ENCODE measurements at places on chromosomes 6 and 20. TPM values are rescaled to one million over a fixed set of nuclear protein-coding genes. Genes with fewer than 3 reads are reported as not detected.

GRCh38 chr6:90863043-90863442 is 276.2 kb upstream of the MAP3K7 start:
- DNase-seq, result no peak
- H3K27me3 ChIP-seq, result no peaks in the 10 kb centered on the region
- H3K36me3 ChIP-seq, result no peaks in the 10 kb centered on the region
- no peak overlapping the region for H3K27ac ChIP-seq

DNA sequence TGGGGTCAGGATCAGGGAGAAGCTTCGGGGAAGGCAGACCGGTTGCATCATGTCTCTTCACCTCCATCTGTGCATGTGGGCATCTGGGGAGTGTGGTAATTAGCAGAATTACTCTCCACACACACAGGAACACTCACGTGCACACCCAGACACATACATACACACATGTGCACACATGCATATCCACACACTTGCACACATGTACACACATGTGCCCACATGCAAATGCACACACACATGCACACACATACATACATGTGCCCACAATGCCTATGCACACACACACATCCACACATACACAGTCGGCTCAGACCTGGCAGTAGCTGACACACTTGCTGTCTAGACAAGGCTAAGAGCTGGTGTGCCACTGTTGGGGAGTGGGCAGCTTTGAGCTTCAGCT is 212.3 kb upstream of the PMEPA1 start:
- H3K27me3 ChIP-seq, result peaks cover 2% of the 10 kb centered on the region
- DNase-seq, result no peak
- no peaks in the 10 kb centered on the region for H3K4me1 ChIP-seq
- H3K36me3 ChIP-seq, result no peaks in the 10 kb centered on the region
- no peak overlapping the region for H3K4me3 ChIP-seq
- H3K27ac ChIP-seq, result no peak overlapping the region

DNA sequence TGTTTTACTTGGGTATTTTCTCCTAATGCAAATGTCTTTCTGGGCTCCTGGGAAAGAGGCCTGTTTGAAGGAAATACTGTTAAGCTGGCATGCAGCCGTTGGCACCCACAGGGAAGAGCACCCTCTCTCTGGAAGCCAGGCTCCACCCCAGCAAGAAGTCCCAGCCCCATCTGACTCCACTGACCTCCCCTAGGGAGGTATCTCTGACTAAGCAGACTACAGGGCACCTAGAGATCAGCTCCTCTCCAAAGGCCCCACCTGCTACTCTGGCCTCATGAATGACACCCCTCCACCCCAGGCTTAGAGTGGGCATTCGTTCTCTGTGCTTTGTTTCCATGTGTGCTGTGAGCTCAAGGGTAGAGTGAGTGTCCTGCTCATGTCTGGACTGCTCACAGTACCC is 6.4 kb upstream of the MDGA1 start:
- H3K36me3 ChIP-seq, result no peaks in the 10 kb centered on the region
- DNase-seq, result no peak
- no peak overlapping the region for H3K27ac ChIP-seq
- peaks cover 13% of the 10 kb centered on the region for H3K4me1 ChIP-seq
- peaks cover 11% of the 10 kb centered on the region for H3K27me3 ChIP-seq
- H3K4me3 ChIP-seq, result no peak overlapping the region

PLCB4 gene
- not detected for total RNA-seq

- no peak overlapping the region for H3K27ac ChIP-seq
- no peaks in the 10 kb centered on the region for H3K27me3 ChIP-seq
- no peak overlapping the region for H3K4me3 ChIP-seq
- H3K36me3 ChIP-seq, result no peaks in the 10 kb centered on the region
- H3K4me1 ChIP-seq, result no peaks in the 10 kb centered on the region
Measured at GRCh38 chr6:81722506-81723223, 29.8 kb downstream of the TENT5A start.

SRMS gene
- not detected for total RNA-seq

GRCh38 chr6:13935190-13935880 is 10.6 kb downstream of the RNF182 start:
- H3K4me1 ChIP-seq, result peaks cover 4% of the 10 kb centered on the region
- no peak for DNase-seq
- peaks cover 15% of the 10 kb centered on the region for H3K27me3 ChIP-seq
- H3K36me3 ChIP-seq, result no peaks in the 10 kb centered on the region
- no peak overlapping the region for H3K4me3 ChIP-seq

SAPCD1 gene
- total RNA-seq, result 13.6 TPM

DNA sequence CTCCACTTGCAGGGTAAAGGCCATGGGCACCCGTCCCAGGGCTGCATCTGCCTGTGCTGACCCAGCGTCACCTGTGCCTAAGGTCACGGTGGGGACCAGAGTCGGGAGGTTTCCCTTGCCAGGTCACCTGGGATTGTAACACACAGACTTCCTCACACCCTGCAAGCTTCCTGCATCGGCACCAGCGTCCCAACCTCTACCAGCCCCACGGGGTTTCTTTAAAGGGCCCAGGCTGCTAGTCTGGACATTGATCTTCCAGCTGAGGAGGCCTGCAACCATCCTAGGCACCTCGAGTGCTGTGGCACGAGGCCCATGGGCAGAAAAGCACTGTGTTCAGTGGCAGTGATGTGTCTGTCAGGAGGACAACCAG is 12.6 kb downstream of the ACSS1 start:
- H3K4me3 ChIP-seq, result no peak overlapping the region
- H3K36me3 ChIP-seq, result no peaks in the 10 kb centered on the region
- H3K27me3 ChIP-seq, result no peaks in the 10 kb centered on the region
- peak overlapping the region; percentile 42 for H3K27ac ChIP-seq
- no peak for DNase-seq
- H3K4me1 ChIP-seq, result peaks cover 31% of the 10 kb centered on the region

- no peaks in the 10 kb centered on the region for H3K27me3 ChIP-seq
- H3K27ac ChIP-seq, result peak overlapping the region; percentile 71
- H3K4me1 ChIP-seq, result peaks cover 37% of the 10 kb centered on the region
- peak; percentile 21 for DNase-seq
- H3K36me3 ChIP-seq, result peaks cover 40% of the 10 kb centered on the region
Measured at GRCh38 chr20:47620808-47621805, 119.4 kb downstream of the NCOA3 start.

GRCh38 chr6:132405143-132405915 is 4.1 kb upstream of the MOXD1 start:
- no peak for DNase-seq
- no peaks in the 10 kb centered on the region for H3K36me3 ChIP-seq
- H3K4me1 ChIP-seq, result peaks cover 17% of the 10 kb centered on the region
- no peak overlapping the region for H3K27ac ChIP-seq

- H3K27ac ChIP-seq, result no peak overlapping the region
- no peaks in the 10 kb centered on the region for H3K36me3 ChIP-seq
- no peak overlapping the region for H3K4me3 ChIP-seq
- peaks cover 2% of the 10 kb centered on the region for H3K27me3 ChIP-seq
Measured at GRCh38 chr20:62339647-62340062, 27.5 kb downstream of the LAMA5 start.

GRCh38 chr6:56356426-56356825 is 109.0 kb upstream of the COL21A1 start:
- H3K4me3 ChIP-seq, result no peak overlapping the region
- no peak for DNase-seq
- no peak overlapping the region for H3K27ac ChIP-seq
- H3K4me1 ChIP-seq, result no peaks in the 10 kb centered on the region

OTOR gene
- total RNA-seq, result not detected

DNA sequence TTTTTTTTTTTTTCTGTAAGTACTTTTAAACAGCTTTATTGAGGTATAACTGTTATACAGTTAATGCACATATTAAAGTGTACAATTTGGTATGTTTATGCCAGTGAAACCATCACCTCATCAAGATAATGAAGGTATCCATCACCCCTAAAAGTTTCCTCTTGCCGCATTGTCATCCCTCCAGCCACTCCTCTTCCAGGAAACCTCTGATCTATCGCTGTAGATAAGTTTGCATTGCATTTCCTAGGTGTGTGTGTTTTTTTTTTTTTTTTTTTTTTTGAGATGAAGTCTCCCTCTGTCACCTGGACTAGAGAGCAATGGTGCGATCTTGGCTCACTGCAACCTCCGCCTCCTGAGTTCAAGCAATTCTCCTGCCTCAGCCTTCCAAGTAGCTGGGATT is 3.1 kb downstream of the SLX4IP start:
- peaks cover 22% of the 10 kb centered on the region for H3K4me1 ChIP-seq
- no peaks in the 10 kb centered on the region for H3K27me3 ChIP-seq
- no peak overlapping the region for H3K27ac ChIP-seq
- H3K36me3 ChIP-seq, result peaks cover 6% of the 10 kb centered on the region
- no peak overlapping the region for H3K4me3 ChIP-seq

DNA sequence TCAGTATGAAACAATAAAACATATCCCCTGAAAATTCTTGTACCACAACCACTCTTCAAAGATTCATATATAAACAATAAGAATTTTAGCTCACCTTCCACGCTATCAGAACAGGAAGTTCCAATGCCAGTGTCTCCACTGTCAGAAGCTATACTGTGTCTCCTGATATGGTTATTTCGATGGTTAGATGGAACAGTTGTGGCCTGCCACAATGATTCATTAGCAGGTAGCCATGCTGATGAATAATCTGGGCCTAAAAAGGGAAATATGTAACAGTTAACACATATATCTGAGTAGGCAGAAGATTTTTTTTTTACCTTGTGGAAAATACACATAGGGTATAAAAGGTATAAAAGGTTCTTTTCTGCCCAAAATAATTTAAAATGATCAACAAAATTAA is 19.0 kb downstream of the CEP85L start:
- no peaks in the 10 kb centered on the region for H3K27me3 ChIP-seq
- no peak overlapping the region for H3K27ac ChIP-seq
- H3K36me3 ChIP-seq, result peaks cover 65% of the 10 kb centered on the region
- DNase-seq, result peak; percentile 61

DNA sequence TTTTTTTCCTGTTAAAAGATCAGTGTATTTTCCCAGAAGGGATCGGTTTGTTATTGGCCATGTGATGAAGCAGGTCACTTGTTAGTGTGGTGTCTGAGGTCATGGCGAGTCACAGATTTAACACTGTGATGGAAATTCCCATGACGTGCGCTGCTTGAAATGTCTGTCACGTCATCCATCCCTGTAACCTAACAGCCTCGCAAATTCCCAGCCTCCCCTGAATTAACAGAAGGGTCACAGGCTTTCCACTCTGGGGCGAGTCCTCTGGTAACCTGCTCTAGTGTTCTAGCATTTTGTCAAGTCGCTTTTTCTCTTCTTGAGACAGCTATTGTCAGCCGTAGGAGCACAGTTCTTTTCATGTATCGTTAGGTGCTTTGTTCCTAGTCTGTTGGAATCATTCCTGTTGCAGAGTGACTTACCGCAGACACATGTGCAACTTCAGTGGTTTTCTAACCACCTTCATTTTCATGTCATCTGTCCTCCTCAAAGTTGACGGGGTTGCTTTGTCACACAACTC is 137.2 kb downstream of the MAP3K4 start:
- peaks cover 19% of the 10 kb centered on the region for H3K4me1 ChIP-seq
- peak overlapping the region; percentile 76 for H3K27ac ChIP-seq
- H3K36me3 ChIP-seq, result peaks cover 45% of the 10 kb centered on the region
- peak; percentile 58 for DNase-seq

BCAS1 gene
- total RNA-seq, result 0.09 TPM

DNA sequence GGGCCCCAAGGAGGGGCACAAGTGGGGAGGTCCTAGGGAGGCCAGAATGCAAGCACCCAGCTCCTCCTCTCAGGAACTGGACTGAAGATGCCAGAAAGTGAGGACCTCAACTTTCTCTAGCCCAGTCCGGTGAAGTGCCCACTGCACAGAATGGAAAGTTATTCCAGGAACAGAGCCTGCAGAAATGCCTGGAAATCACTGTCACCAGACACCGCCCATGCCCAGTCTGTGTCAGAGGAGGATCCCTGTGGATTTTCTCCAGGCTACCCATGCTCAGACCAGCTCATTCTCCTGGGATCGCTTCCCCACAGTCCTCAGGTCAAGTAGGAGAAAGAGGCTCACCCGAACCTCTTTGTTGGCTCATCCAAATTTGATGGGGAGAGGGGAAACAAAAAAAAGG is 6.5 kb downstream of the PRPH2 start:
- no peak overlapping the region for H3K27ac ChIP-seq
- peaks cover 3% of the 10 kb centered on the region for H3K4me1 ChIP-seq

DNA sequence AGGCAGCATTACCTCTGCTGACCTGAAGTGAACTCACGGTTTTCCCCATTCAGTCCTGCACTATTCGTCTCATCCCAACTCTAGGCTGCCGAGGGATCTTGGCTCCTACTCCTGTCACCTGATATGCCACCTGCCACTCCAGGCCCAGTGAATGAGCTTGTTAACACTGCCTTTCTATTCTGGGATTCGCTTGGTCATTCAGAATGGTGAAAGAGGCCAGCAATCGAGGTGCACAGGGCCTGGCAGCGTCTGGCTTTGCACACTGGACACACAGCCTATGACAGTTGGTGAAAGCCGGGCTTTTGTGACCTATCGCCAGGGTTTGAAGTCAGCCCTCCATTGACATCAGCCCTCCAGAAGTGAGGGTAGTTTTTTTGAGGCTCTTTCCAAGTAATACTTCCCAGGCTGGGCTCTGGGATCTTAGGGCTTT is 59.3 kb upstream of the MYL9 start:
- H3K27me3 ChIP-seq, result no peaks in the 10 kb centered on the region
- no peak for DNase-seq
- peaks cover 14% of the 10 kb centered on the region for H3K4me1 ChIP-seq

DNA sequence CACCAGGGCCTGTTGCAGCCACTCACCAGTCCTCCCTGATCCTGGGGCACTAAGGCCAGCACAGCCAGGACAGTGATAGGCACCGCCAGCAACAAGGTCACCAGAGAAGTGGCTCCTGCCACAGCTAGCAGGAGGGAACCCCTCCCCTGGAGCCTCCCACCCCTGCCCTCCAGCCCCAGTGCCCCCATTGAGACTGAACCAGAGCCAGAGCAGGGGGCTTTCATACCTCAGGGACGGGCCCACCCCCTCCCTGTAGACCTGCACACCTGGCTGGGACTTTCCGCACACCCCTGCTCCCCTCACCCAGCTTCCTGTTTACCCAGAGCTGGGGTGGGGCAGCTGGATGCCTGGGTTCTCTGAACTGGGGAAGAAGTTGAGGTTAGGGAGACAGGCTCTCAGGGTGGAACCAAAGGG is at the start of gene LTB:
LTB (minus strand) TSS at position 195 of the 414 bp plus-strand sequence; CDS start at position 188, 7 bp downstream.
- H3K4me3 ChIP-seq, result peak within 1 kb of the TSS; percentile 96
- H3K27me3 ChIP-seq, result no peaks in the 10 kb centered on the region
- DNase-seq, result peak; percentile 67
- H3K27ac ChIP-seq, result peak within 1 kb of the TSS; percentile 98

GRCh38 chr6:99871641-99872040 is 122.4 kb downstream of the MCHR2 start:
- no peaks in the 10 kb centered on the region for H3K36me3 ChIP-seq
- peaks cover 4% of the 10 kb centered on the region for H3K4me1 ChIP-seq
- H3K4me3 ChIP-seq, result no peak overlapping the region
- DNase-seq, result no peak
- peaks cover 28% of the 10 kb centered on the region for H3K27me3 ChIP-seq
- H3K27ac ChIP-seq, result no peak overlapping the region

GRCh38 chr6:118930680-118931079 is 4.3 kb downstream of the MCM9 start:
- H3K27ac ChIP-seq, result no peak overlapping the region
- peaks cover 26% of the 10 kb centered on the region for H3K4me1 ChIP-seq
- H3K4me3 ChIP-seq, result no peak overlapping the region
- H3K36me3 ChIP-seq, result peaks cover 35% of the 10 kb centered on the region

Measured in activated CD8-positive, alpha-beta T cell treated with anti-CD3 and anti-CD28 coated beads for 36 hours (primary cell).